ENCODE measurements at places on chromosomes 4 and X.
A peak's percentile ranks its signal among the peaks of the same experiment; 100 is the strongest.

DNA sequence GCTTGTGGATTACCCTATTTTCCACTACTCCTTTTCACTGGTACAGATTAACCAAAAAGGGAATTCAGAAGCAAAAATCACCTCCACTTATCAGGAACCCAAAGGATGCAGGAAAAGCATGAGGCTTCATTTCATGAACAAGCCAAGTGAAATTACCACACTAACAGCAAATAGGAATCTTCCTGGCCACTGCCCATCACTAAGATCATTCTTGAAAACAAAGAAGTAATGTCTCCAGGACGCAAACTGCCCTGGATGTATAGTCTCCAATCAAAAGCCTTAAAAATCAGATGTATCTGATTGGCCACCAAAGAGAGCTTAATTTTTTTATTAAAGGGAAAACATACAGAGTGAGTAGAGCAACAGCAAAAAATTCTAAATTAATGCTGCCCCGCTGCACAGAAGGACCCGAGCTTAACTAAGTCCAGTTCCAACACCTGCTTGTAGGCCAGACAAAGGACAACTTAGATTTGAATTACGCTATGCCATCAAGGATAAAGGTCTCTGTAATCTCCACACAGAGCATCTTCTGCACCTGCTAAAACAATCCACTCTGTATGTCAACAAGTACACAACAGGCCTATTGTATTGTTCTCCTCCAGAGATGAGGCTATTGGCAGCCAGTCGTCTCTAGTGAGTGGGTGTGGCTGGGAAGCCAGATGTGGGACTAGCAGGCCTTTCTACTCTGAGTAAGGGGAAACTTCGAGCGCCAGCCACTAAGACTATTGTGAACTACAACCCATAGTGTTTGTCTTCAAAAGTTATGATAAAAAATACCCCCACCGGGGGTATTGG lies 12.4 kb downstream of the ZDHHC9 start:
- DNase-seq: no peak

GRCh38 chr4:989722-990471 lies 3.1 kb downstream of the IDUA start:
- DNase-seq: no peak

DNA sequence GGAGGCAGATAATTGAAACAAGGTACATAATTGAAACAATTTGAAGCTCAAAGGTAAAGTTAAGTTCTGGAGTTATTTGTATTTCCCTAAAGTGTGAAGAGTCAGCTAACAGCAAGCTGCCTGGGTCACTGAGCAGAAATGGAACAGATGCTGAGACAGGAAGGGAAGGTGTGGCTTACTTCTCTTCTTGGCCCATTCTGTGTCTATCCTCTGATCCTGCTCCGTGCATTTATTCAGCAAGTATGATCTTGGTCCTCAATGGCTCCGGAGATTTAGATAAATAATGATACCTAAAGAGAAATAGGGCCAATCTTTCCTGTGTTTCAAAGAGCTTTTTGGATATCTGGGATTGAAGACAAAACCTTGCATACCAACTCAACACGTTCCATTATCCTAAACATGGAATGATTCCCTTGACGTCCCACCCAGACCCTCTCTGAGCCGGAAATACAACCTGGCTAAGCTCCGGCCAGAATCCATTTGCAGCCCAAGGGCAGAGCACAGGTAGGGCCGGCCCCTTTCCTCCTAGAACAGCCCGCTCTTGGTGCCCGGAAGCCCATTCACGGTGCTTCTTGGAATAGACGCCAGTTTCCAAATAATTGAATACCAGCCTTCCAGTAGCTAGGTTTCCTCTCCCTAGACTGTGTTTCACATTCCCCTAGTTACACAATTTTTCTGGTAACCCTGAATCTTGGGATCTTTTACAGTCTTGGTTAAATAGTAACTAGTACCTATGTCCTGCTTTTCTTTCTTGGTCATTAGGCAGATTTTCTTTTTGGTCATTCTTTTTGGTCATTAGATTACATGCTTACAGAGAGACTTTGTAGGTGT lies 211.0 kb downstream of the NWD2 start:
- DNase-seq: no peak

DNA sequence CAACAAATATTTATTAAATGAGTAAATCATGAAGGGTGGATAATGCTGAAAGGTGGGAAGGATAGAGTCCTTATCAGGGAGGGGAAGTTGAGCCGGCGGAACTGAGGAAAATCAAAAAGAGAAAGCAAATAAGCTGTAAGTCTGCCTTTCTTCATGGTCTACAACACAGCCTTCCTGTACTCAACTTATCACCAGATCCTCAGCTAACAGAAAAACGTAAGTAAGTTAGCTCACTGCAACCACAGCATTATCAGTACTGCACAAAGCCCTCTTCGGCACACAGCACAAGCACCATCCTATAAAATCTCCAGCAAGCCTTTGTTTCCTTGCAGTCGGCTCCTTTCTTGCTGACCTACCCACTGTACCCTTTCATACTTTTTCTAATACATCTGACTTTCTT lies 70.3 kb downstream of the CRMP1 start:
- DNase-seq: peak; percentile 92

DNA sequence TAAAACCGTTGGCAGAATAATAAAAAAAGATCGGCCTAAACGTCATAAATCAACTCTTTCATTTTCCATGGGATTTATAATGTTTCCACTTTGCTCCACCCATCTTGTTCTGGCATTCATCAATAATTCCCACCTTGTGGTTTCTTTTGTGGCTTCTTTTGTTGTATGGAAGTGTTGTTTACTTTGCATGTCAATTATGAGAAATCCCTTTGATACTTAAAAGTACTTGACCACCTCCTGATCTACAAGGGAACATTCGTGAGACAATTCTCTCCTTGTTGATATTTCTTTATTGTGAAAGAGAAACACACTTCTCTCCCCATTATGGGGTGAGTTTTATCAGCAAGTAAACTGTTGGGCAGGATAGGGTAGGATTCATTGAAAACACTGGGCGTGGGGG lies 2.8 kb downstream of the AMELX start:
- DNase-seq: no peak

DNA sequence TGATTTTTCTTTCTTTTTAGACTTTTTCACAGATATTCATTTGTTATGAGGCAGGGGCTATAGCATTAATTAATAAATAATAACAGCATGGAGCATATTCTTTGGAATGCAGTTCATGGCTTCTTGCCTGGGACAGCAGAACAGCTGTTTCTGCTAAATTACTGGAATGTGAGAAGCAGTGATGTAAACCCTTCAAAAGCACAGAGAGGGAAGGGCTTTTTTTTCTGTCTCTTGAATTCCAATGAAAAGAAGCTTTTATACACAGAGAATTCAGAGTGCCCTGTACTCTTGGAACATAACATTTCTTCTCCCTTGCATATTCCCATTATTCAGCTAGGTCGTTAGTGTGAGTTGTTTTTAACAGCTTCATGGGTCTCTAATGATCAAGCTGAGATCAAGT lies 28.5 kb upstream of the ANK2 start:
- DNase-seq: no peak

- DNase-seq: no peak
These were observed 352.2 kb downstream of the SPRY1 start for GRCh38 chr4:123748806-123749205.

- DNase-seq: no peak
These were observed 1957.4 kb upstream of the TENM3 start for GRCh38 chr4:180285796-180286195.

- DNase-seq: no peak
These were observed 41.8 kb downstream of the RBM47 start for GRCh38 chr4:40587826-40588225.

GRCh38 chr4:1381944-1382541 lies 24.2 kb downstream of the NKX1-1 start:
- no peak for DNase-seq

- peak; percentile 76 for DNase-seq
These were observed 1381.5 kb upstream of the ADGRL3 start for GRCh38 chr4:59818656-59819055.

GRCh38 chr4:128009428-128009827 lies 44.2 kb downstream of the ABHD18 start:
- DNase-seq: no peak

GRCh38 chrX:19782419-19782818 lies 105.0 kb downstream of the SH3KBP1 start:
- no peak for DNase-seq

DNA sequence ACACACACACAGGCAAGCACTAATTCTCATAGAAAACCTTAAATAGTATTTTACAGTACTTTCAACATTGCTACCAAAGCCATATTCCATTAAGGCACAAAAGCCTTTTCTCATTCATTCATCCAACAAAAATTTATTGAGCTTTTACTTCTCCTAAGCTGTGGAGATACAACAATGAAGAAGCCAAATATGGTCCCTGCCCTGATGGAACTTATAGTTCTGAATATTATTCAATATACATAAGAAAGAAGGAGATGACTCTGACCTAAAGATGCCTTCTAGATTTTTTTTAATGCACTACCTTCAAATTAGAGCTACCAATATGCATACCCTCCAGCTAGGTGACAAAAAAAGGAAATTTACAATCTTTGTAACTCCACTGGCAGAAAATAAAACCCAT lies 90.0 kb upstream of the WDR44 start:
- DNase-seq: no peak

DNA sequence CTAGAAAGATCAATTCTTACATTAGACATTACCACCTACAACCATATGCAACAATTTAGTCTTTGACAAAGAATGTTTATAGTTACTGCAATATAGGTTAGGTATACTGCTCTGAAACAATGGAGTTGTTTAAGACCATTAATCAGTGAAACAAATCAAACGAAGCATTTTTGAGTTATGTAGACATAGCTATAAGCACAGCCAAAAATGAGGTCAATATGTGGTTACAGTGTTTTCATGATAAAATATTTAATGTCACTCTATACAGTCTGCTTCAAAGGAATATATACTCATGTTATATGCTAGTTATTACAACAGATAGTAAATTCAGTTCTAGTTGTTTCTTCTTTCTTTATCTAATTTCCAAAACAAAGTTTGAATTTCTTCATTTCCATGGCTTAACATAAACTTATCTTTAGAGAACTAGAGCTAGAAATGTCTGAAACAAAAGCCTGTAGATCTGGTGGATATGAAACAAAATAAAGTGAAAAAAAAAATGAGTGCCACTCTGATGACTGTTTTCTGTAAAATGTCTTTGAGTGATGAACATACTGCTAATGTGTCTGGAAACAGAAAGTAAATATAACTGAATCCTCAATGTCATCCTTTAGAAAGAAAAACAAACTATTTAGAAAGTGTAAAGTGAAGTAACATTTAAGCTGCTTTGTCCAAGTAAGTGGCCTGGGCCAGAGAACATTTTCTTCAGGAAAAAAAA lies 809.0 kb downstream of the FAT4 start:
- DNase-seq: no peak
